ENCODE measurements at places on chromosomes 2 and 18.

GRCh38 chr18:69956057-69956456, 8.4 kb upstream of the CD226 start:
- DNase-seq = no peak

DNA sequence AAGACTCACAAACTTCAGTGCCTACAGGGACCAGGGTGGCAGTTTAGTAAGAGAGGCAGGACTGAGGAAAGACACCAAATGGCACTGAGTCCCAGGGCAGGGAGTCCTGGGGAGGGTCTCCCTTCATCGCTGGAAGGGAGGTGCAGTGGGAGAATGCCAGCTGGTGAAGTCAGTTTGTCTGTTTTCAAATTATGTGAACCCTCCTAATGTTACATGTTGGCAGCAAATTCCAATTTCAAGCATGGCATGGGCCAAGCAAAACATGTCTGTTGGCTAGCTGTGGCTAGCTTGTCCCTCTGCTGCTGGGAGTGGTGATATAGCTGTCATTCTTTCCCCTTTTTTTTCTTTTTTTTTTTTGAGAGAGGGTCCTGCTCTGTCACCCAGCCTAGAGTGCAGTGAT, 55.9 kb upstream of the HAAO start:
- no peak for DNase-seq

GRCh38 chr2:37767046-37767445, 95.6 kb upstream of the CDC42EP3 start:
- DNase-seq = no peak

- no peak for DNase-seq
Observed at GRCh38 chr2:235945608-235946140, 222.5 kb downstream of the GBX2 start.

DNA sequence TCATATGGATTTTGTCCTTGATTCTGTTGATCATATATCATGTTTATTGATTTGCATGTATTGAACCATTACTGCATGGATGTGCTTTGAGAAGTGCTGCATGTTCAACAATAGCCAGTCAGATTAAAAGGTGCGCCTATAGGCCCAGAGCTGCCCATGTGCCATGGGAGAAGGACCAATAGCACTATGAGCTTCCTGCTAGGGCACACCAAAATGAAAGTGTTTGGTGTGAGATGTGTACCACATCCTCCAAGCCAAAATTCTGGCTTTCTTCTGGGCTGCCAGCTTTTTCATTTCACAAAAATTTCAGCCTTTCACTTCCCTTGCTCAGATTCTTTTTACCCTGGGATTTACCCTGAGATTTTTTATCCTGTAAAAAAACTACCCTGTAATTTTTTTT, 34.8 kb upstream of the MMADHC start:
- no peak for DNase-seq

- DNase-seq = no peak
Observed at GRCh38 chr2:40666398-40666797, 214.5 kb upstream of the SLC8A1 start.

DNA sequence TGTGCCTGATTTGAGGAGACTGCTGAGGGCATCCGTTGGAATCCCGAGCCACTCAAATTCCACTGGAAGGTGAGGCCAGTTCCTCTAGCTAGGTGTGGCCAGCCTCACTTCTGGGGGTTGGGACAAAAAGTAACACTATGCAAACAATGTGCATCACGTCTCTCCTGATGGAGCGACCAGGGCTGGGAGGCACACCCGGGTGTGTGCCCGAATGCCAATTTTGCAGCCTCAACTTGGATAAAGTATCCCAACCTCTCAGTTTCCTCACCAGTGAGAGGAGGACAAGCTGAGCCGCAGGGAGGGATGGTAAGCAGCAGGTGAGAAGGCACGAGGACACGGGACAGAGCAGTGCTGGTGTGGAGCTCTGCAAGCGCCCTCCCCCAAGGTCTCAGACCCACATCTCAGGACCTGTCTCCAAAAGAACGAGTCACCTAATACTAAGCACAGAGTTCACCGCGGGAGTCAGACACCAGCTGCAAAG, 218.3 kb downstream of the HAUS1 start:
- DNase-seq = no peak

- DNase-seq = no peak
Observed at GRCh38 chr2:39379643-39380524, 57.2 kb downstream of the MAP4K3 start.
